ENCODE measurements at places on chromosomes 7 and 10.
A peak's percentile ranks its signal among the peaks of the same experiment; 100 is the strongest.

DNA sequence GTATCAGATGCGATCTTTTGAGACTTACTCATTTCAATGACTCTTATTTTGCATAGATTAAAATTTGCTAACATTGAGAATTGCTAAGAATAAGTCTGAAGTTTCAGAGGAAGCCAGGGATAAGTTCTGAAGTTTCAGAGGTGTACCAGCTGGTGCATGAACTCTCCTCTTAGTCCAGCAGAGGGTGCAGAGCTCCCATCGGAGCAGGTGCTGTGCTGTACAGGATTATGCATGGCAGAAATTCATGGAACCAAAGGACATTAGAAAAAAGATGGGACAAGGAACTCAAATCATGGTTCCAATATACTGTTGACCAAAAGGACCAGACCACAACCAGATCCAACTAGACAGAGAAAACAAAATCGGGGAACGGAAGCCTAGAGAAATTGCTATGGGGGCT lies 41.9 kb downstream of the MGAM2 start:
- DNase-seq: no peak

DNA sequence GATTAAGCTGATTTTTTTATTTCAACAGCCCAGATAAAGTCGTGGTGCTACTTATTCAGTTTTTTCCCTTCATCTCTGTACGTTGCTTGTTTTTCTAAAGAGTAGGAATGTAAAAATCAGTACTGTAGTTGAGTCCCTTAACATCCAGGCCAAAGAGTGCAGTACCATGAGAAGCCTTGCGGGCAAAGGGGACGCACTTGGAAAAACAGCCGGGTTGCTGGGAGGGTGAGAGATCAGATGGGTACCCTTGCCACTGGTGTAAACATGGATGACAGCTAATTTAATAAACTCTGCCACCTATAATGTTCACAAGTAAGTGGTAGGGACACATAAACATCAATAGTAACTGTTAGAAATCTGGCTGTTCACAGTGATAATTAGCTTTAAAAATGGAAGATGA lies 175.9 kb downstream of the POU6F2 start:
- DNase-seq: no peak

GRCh38 chr7:28280516-28280915 lies 99.9 kb upstream of the JAZF1 start:
- DNase-seq: no peak

DNA sequence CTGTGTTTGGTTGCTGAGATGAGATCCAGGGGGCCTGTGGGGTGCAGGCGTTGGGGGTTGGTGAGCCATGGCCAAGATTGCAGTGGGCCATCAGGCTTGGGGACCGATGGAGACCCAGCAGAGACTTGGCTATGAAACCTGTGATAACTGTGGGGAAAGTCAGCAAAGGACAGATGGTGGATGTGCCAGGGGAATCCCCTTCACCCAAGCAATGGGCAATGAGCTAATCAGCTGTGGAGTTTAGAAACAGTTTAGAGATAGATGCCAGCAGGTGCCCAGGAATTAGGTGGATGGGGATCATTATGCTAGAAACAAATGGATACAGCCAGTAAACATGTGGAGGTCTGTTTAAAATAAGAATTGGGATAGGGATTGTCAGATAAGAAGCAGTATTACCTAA lies 151.4 kb upstream of the FERD3L start:
- no peak for DNase-seq

GRCh38 chr10:43773736-43774135 lies 125.1 kb upstream of the ZNF32 start:
- no peak for DNase-seq

DNA sequence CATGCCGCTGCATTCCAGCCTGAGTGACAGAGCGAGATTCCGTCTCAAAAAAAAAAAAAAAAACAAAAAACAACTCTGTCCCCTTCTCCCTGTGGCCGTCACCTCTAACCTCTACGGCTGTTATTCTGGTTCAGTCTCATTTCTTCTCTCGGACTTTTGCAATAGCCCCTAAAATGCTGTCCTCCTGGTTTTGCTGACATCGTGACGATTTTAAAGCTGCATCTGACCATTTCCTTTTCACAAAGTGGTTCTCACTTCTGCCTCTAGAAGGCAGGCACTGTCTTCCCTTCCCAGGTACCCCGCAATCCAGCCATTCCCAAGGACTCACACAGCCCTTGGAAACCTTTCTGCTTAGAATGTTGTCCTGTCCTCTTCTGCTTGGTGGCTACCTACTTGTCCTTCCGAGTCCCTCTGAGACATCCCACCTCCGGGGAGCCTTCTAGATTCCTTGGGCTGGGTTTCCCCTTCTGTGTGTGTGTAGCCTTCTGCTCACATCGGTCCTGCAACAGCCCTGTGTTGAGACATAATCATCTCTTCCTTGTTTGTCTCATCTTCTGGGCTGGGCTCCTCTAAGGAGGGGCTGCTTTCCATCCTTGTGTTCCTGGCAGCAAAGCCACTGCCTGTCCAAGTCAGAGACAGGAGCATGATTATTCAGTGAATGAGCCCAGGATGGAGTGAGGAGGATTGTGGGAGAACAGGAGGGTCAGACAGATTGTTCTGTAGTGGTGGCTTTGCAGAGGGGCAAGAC lies 83.1 kb downstream of the GRK5 start:
- peak; percentile 12 for DNase-seq

DNA sequence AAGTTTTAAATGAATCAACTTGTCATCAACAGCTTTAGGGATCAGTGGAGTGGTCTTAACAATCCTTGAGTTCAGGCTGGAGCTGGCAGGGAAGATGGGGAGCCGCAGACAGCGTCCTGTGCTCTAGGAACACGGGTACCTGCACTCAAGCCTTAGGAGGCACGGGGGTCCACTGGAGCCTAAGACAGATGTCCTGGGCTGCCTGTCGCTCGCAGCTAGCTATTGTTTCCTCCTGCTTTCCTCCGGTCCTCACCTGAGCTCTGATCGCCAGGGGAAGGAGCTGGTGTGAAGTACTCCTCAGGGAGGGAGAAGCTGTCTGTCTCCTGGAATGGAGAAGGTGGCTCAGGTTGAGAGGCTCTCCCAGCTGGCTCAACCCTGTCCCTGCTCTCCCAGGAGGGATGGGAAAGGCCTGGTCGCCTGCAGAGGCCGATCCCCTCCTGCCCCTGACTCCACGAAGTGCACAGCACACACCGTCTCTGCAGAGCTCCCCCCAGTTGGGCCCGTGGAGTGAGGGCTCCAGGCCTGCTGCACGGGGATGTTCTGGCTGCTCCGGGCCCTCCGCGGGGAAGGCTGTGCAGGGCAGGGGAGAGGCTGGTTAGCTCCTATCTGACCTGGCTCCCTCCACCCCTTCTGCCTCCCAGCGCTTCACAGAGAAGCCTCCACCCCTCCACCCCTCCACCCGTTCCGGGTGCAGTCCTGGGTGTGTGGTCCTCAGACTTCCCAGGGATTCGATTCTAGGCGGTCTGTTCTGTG lies 14.5 kb upstream of the PYROXD2 start:
- no peak for DNase-seq

GRCh38 chr7:121591926-121592325 lies 195.8 kb upstream of the FAM3C start:
- DNase-seq: no peak

- DNase-seq: peak; percentile 44
These were observed 12.8 kb upstream of the ARID5B start for GRCh38 chr10:61888744-61889143.

DNA sequence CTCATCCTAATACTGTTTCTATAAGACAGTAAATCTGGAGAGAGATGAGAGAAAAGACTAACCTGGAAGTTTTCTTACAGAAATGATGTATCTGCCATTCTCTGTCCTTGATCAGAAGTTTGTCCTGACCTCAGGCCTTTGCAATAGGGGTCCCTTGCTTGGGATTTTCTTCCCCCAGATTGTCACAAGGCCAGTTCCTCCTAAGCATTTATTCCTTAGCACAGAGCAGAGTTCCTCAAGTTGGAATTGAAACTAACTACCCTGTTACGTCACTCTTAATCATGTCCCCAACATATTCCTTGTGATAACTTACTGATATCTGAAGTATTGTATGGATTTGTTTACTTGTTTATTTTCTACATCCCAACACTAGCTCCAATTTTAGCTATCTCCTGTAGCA lies 202.1 kb downstream of the COBL start:
- no peak for DNase-seq

DNA sequence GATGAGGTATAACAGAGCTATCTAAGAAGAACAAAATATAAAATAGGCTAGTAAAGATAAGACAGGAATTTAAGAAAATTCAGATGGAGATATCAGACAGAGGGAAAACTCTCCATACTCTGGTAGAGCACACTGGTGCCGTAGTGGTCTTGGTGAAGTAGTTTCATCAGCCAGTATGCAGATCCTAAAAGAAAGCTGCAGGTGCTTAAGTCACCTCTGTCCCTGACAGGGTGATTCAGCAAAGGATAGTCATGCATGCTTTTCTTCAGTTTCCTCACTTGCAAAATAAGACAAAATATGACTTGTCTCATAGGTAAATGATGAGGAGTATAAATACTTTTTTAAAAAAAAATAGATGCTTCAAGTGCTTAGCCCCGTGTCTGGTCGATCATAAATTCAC lies 794.9 kb downstream of the TNS3 start:
- no peak for DNase-seq

GRCh38 chr7:12729112-12729511 lies 41.7 kb downstream of the ARL4A start:
- DNase-seq: peak; percentile 34

- peak; percentile 67 for DNase-seq
These were observed 29.6 kb downstream of the CASP7 start for GRCh38 chr10:113709221-113709838.

DNA sequence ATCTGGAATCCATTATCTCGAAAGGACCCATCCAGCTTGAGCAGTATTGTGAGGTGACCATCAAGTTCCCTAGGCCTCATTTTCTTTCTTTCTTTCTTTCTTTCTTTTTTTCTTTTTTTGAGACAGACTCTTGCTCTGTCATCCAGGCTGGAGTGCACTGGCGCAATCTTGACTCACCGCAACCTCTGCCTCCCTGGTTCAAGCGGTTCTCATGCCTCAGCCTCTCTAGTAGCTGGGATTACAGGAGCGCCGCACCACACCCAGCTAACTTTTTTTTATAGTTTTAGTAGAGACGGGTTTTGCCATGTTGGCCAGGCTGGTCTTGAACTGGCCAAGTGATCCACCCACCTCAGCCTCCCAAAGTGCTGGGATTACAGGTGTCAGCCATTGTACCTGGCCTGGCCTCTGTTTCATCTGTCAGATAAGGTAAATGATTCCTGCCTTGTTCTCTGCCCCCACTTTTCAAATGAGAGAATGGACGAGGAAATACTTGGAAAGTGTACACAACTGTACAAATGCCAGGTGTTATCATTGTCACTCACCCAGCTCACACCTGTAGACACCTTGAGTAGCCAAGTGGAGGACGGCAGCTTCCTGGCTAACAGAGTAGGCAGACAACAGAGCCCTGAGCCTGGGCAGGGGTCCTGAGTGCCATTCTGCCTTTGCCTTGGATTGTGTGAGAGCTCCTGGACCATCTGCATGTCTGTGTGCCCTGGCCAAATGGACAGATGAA lies 54.1 kb downstream of the HK1 start:
- peak; percentile 33 for DNase-seq

Measured in AG10803 (cell line).